Urothelium cell line (cell line): ENCODE measurements at places on chromosomes 2 and 18.

DNA sequence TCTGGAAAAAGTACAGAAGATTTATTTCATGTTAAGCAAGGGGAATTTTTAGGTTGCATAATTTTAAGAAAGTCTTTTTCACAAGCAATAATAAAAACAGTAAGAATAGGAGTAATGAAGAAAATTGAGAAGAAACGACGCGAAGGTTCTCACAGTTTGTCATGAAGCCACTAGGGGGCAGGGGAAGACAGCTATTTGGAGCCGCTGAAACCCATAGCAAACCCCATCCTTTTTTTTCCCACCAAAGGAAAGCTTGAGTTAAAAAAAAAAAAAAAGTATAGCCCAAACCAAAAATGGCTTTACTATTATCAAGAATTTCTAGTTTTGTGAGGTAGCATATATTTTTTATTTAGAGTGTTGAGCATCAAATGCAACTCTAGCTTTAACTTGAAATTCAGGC lies 300.9 kb downstream of the PHLPP1 start:
- DNase-seq, result peak; percentile 53

GRCh38 chr2:85578243-85579180 lies 1.1 kb downstream of the VAMP8 start:
- DNase-seq, result no peak

GRCh38 chr2:145324748-145325147 lies 804.8 kb upstream of the ZEB2 start:
- DNase-seq, result no peak

DNA sequence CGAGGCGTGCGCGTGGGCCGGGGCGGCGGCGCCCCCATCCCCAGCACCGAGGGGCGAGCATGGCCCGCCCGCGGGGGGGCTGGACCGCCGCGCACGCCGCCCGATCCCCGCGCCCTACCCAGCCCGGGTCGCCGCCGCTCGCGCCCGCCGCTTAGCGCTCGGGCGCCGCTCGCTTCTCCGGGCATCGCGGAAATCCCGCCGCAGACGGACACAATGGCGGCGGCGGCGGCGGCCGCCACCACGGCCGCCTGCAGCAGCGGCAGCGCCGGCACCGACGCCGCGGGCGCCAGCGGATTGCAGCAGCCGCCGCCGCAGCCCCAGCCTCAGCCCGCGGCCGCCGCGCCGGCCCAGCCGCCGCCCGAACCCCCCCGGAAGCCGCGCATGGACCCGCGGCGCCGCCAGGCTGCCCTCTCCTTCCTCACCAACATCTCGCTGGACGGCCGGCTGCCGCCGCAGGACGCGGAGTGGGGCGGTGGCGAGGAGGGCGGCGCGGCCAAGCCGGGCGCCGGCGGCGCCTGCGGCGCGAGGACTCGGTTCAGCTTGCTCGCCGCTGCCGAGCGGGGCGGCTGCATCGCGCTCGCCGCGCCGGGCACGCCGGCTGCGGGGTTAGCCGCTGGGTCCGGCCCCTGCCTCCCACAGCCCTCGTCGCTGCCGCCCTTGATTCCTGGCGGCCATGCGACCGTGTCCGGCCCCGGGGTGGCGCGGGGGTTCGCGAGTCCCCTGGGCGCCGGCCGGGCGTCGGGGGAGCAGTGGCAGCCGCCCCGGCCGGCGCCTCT lies 453 bp downstream of the CABLES1 start:
- no peak for DNase-seq

DNA sequence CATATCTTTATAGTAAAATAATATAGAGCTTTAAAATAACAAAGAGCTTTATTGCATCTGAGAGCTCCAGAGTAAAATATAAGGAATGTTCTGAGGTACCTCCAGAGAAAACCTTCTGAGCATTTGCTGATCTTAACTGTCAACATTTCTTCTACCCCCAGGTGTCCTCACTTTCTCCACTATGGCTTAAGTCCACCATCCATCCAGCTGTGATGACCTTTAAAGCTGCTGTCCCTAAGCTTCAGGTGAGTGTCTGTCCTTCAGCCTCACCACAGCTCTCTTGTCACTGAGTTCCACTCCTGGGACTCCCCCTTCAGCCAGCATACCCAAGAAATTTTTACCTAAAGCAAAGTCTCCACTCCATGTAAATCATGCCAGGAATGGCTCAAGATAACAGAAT lies 137.9 kb downstream of the MYO5B start:
- no peak for DNase-seq

DNA sequence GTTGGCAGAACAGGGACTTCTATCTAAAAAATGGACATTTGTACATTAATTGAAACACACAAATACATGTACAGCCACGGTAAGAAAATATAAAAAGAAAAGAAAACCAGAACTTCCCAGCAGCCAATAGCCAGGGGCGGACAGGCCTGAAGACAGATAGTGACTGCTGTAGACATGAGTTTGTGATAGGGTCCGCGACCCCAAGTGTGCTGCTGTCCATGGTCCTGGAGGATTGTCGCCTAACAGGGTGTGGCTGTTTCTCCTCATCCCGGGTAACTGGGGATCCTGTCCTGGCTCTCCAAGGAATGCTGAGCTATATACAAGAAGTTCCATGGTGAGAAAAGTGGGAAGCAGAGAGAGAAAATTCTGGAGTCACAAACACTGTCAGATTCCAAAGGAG lies 266.5 kb upstream of the SALL3 start:
- DNase-seq, result peak; percentile 67

DNA sequence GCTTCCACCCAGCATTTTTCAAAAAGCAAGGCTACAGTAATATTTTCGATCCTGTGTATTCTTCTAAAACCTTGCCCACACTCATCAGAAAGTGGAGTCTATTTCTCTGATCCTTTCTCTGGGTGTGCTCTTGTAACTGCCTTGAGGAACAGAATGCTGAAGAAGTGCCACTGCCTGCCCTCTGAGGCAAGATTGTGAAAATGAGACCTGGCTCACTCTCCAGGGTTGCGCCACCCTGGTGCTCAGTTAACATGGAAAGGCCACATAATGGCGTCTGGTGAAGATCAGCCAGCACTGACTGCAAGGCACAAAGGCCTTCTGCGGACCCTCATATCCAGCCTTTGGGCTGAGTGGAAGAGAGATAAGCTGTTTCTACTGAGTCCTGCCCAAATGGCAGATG lies 11.2 kb upstream of the SH3RF3 start:
- DNase-seq, result no peak

GRCh38 chr2:239532859-239533258 lies 132.0 kb upstream of the HDAC4 start:
- DNase-seq, result no peak

- no peak for DNase-seq
Measured at GRCh38 chr18:42155024-42155423, 200.0 kb downstream of the PIK3C3 start.

DNA sequence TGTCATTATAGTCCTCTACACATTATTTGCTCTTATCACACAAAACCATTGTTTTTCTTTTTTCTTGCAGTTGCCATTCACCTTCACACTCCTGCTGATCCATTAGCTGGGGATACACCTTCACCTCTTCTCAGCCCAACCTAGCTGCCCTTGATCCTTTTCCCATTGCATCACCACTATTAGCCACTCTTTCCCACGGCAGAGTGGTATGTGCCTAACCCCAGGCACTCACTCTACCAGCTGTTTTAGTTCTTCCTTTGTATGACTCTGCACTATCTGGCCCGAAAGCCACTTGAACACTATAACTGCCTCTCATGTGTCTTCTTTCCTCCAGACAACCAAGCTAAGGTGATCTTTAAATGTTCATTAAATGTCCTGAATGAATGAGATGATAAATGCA lies 145.4 kb upstream of the PIK3C3 start:
- DNase-seq, result no peak

DNA sequence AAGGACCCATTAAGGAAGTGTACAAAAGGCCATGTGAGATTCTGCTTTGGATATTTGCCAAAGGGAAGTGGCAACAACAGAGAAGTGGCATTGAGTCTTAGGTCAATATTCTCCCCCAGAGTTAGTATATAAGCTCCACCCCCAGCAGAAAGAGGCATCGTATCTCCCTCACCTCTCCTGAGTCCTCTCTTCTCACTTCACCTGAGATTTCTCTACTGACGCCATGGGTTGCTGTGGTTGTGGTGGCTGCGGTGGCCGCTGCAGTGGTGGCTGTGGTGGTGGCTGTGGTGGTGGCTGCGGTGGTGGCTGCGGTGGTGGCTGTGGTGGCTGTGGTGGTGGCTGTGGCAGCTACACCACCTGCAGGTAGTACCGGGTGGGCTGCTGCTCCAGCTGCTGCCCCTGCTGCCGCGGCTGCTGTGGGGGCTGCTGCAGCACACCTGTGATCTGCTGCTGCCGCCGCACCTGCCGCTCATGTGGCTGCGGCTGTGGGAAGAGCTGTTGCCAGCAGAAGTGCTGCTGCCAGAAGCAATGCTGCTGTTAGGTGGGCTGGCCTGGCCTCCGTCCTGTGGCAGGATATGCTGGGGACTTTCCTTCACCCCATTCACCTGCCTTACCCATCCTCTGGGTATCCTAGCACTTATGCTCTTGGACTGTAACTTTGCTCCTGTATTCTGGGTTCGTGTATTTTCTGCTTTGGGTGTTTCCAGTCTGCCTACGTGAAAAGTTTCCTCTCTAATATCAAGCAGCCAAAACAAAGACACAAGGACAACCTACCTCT lies 5.9 kb downstream of the SCYGR3 start:
- no peak for DNase-seq
